ENCODE measurements at places on chromosomes 16 and 17.

DNA sequence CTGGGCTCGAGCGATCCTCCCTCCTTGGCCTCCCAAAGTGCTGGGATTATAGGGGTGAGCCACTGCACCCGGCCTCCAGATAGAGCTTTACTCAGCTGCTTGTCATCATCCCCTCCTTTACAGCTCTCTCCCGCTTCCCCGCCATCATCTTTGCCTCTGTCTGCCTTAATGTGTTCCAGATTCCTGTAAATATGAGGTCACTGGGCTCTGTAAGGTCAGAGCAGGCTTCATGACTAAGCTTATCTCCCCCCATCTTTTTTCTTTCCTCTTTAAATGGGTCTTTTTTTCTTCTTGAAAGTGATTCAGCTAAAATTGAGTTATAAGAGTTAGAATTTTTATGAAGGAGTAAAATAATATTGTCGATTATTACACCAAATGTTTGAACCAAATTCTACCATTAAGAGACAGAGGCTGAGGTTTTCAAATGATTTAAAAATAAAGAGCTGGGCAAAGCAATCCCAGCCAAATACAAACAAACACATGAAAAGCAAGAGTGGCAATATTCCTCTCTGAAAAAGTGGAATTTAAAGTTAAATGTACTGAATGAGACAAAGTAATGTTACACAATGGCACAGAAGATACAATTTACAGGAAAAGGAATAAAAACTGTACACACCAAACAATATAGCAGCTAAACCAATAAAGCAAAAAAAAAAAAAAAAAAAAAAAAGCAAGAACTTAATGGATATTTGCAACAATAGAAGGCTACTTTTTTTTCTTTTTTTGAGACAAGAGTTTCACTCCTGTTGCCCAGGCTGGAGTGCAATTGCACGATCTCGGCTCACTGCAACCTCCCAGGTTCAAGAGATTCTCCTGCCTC, 62.1 kb downstream of the CRISPLD2 start:
- no peak overlapping the region for H3K27ac ChIP-seq
- H3K4me1 ChIP-seq = no peaks in the 10 kb centered on the region
- no peaks in the 10 kb centered on the region for H3K27me3 ChIP-seq
- no peaks in the 10 kb centered on the region for H3K36me3 ChIP-seq
- DNase-seq = no peak

- H3K4me1 ChIP-seq = peaks cover 10% of the 10 kb centered on the region
- no peak overlapping the region for H3K27ac ChIP-seq
- peaks cover 19% of the 10 kb centered on the region for H3K27me3 ChIP-seq
These were observed 17.6 kb downstream of the EPOP start for GRCh38 chr17:38656959-38657823.

DNA sequence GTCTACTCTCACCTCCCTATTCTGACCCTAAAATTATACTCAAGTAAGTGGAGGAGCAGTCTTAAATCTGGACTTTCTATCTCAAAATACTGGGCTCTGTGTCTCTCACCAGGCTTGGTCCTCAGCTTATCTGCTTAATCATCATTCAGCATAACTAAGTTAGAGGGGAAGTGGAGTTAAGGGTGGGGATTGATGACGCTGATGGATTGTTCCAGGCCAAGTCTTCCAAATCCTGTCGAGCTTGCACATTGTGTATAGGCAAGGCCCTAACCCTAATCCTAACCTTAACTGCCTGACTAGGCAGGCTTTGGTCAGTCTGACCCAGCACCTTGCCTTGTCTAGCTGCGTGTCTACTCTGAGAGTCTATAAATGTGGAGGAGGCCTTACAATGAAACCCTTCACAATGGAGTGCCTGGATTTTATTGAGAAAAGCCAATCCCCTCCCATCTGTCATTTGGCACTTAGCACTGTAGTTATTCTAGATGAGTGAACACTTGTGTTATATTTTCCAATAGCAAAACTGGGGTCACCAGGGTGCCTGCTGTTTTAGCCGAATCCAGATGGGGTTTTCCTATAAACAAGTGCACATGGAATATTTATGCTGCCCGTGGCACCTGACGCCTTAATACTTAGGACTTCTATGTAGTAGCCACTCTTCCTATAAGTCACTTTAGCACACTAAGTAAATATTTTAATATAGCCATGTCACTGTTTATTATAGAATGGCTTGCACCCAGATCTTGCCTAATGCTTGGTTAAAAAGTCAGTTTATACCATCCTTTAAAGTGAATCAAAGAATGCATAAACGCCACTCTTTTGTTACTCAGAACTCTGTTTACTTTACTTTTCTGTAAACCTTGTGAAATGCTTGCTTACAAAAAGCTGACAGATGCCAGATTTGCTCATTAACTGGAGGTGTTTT, 193.2 kb upstream of the MYOCD start:
- H3K27ac ChIP-seq = no peak overlapping the region
- no peaks in the 10 kb centered on the region for H3K27me3 ChIP-seq
- no peaks in the 10 kb centered on the region for H3K4me1 ChIP-seq
- no peak overlapping the region for H3K4me3 ChIP-seq
- no peaks in the 10 kb centered on the region for H3K36me3 ChIP-seq

- H3K4me3 ChIP-seq = no peak overlapping the region
- no peaks in the 10 kb centered on the region for H3K27me3 ChIP-seq
- H3K27ac ChIP-seq = no peak overlapping the region
- no peak for DNase-seq
- H3K36me3 ChIP-seq = no peaks in the 10 kb centered on the region
- H3K4me1 ChIP-seq = peaks cover 16% of the 10 kb centered on the region
These were observed 57.5 kb downstream of the BEAN1 start for GRCh38 chr16:66484453-66485213.

DNA sequence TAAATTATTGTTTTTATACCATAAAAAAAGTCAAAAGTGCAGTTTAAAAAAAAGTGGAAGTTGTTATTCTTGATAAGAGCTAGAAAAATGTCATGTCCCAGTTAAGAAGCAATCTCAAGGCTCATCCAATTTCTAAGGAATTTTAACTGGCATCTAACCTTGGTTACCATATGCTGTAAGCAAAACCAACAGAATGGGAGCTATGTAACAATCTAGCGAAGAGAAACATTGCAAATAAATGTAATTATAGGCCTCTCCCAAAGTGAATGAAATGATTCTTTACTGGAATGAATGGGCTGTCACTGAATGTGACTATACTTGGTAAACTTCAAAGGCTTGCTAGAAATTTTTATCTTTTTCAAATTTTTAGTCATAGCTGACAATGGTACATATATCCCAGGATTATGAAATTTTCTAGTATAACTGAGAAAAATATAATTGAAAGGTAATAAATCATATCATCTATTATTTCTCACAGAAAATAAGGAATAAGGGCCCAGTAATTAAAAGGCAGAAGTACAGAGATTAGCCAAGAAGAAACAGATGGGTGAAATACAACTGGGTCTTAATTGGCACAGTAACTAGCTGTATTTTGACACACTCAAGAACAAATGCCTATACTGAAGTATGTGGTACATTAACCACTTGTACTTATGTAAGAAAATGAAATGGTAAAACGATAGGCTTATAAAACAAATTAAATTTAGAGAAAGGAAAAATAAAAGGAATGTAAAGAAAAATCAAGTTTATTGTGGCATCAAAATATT, 61.5 kb downstream of the NETO2 start:
- H3K27ac ChIP-seq = no peak overlapping the region
- no peaks in the 10 kb centered on the region for H3K4me1 ChIP-seq
- DNase-seq = no peak
- no peaks in the 10 kb centered on the region for H3K27me3 ChIP-seq
- no peaks in the 10 kb centered on the region for H3K36me3 ChIP-seq
- H3K4me3 ChIP-seq = no peak overlapping the region

DNA sequence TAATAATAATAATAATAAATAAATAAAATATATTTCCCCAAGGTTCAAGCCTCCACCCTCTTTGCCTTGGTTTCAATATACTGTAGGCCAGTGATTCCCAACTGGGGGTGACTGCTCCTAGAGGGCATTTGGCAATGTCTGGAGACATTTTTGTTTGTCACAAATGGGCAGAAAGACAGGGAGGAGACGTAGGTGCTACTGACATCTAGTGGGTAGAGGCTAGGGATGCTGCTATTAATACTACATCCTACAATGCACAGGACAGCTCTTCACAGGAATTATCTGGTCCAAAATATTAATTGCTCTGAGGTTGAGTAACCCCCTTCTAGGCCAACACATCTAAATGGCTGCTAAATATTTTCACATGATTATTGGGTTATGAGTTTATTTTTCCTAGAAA, 12.8 kb upstream of the PRR14 start:
- peaks cover 19% of the 10 kb centered on the region for H3K4me1 ChIP-seq
- H3K36me3 ChIP-seq = no peaks in the 10 kb centered on the region
- no peak overlapping the region for H3K4me3 ChIP-seq

- no peaks in the 10 kb centered on the region for H3K4me1 ChIP-seq
- no peak overlapping the region for H3K4me3 ChIP-seq
- DNase-seq = no peak
- H3K27ac ChIP-seq = no peak overlapping the region
- H3K27me3 ChIP-seq = no peaks in the 10 kb centered on the region
These were observed 13.9 kb upstream of the FZD2 start for GRCh38 chr17:44543213-44543904.

DNA sequence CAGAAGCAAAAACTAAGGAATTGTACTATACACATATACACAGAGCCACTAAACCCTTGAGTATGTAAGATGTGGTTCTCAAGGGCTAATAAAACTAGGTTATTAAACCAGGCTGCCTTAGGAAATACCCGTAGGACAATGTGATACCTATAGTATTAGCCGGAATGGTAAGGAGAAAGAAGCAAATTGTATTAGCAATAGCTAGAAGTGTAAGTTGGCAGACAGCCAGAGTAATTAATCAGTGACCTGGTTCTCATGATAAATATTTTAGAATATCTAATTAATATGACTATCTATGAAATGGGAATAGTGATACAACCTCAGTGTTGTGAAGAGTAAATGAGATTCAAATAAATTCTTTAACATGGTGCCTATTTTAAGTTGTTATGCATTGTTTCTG, 18.6 kb downstream of the GDPD1 start:
- H3K27ac ChIP-seq = no peak overlapping the region
- H3K27me3 ChIP-seq = no peaks in the 10 kb centered on the region
- no peak overlapping the region for H3K4me3 ChIP-seq
- no peaks in the 10 kb centered on the region for H3K4me1 ChIP-seq
- no peaks in the 10 kb centered on the region for H3K36me3 ChIP-seq

GRCh38 chr17:79674506-79675412, 56.0 kb upstream of the ENPP7 start:
- no peak overlapping the region for H3K27ac ChIP-seq
- no peaks in the 10 kb centered on the region for H3K36me3 ChIP-seq
- DNase-seq = no peak
- H3K4me1 ChIP-seq = no peaks in the 10 kb centered on the region

DNA sequence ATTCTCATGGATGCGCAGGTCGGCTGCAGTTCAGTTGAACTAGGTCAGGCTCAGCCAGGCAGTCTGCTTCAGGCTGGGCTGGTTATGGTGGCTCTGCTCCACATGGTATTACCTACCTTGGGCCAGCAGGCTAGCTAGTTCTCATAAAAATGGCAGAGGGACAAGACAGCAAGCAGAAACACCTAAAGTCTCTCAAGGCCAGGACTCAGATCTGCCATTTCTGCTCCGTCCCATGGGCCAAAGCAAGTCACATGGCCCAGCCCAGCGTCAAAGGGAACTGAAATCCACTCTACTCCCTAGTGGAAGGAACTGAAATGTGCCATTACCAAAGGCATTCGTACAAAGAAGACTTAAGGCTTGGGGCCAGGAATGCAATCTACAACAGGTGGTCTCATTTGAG, 160.0 kb downstream of the TMEM132E start:
- H3K36me3 ChIP-seq = no peaks in the 10 kb centered on the region
- no peak overlapping the region for H3K4me3 ChIP-seq
- no peaks in the 10 kb centered on the region for H3K27me3 ChIP-seq
- H3K4me1 ChIP-seq = no peaks in the 10 kb centered on the region
- DNase-seq = no peak

GRCh38 chr17:17523001-17523730, 27.0 kb upstream of the RASD1 start:
- H3K36me3 ChIP-seq = peaks cover 4% of the 10 kb centered on the region
- H3K4me3 ChIP-seq = no peak overlapping the region
- no peak for DNase-seq
- no peak overlapping the region for H3K27ac ChIP-seq

DNA sequence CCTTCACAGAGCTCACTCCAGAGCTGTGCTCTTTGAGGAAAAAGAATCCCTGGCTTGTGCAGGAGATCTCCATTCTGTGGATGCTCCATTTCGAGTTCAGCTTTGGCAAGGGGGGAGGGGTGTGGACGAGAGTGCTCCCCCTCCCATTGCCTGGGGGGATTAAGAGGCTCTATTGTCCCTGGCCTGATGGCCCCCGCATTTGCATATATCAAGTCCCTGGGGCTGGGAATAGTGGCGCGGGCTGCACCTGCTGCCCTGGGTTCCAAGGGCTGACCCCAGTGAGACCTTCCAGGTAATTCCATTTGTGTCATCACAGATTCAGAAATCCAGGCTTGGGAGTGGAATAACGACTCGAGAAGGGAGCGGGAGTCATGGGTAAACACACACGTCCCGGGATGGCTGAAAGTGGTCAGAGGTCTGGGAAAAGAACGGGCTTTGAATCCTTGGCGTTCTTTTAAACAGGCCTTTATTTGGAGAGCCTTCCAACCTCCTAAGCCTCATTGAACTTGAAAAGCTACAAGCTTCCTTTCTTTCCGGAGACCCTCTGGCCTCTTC, 479.3 kb downstream of the HS3ST3B1 start:
- H3K4me3 ChIP-seq = no peak overlapping the region
- DNase-seq = no peak
- H3K27me3 ChIP-seq = peaks cover 2% of the 10 kb centered on the region

DNA sequence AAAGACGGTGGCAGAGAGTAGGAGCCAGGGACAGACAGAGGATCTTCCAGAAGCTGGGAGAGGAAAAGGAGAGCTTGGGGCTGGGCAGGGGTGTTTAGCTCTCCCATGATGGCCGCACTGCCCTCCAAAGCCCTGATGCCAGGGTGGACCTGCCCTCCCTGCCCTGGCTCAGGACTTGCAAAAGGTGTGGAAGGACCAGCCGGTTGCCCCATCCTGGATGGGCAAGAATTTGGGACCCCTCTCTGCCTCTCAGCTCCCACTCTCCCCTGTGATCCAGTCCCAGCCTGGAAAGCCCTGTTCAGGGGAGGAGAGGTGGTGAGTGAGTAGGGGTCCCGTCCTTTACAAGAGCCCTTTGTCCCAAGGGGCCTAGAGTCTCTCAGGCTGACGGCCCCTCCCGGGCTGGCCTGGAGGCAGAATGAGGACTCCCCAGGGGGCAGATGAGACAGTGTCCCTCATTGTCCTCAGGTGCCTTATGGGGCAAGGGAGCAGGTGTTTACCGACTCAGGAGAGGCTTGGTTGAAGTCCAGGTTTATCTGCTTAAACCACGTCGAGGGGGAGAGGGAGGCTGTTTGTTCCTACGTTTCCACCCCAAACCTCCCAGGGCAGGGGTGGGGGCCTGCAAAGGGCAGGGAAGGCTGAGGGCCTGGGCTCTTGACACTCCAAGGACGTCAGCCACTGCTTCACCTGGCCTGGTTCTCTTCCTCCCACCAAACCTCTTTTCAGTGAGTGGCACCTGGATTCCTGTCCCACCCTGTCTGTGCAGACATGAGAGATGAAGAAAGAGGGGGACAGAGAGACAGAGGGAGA, 19.3 kb upstream of the ITGA3 start:
- H3K27ac ChIP-seq = no peak overlapping the region
- no peaks in the 10 kb centered on the region for H3K27me3 ChIP-seq
- no peaks in the 10 kb centered on the region for H3K36me3 ChIP-seq
- H3K4me1 ChIP-seq = no peaks in the 10 kb centered on the region

GRCh38 chr16:66910175-66910940, 8.3 kb downstream of the CDH16 start:
- peaks cover 8% of the 10 kb centered on the region for H3K4me1 ChIP-seq
- no peak overlapping the region for H3K27ac ChIP-seq
- no peaks in the 10 kb centered on the region for H3K27me3 ChIP-seq
- DNase-seq = no peak
- H3K4me3 ChIP-seq = no peak overlapping the region
- H3K36me3 ChIP-seq = no peaks in the 10 kb centered on the region

Measured in CD4-positive, alpha-beta T cell (primary cell).